ENCODE measurements at places on chromosomes 3 and 15.

- DNase-seq = no peak
Observed at GRCh38 chr3:62557983-62558382, 184.6 kb upstream of the FEZF2 start.

DNA sequence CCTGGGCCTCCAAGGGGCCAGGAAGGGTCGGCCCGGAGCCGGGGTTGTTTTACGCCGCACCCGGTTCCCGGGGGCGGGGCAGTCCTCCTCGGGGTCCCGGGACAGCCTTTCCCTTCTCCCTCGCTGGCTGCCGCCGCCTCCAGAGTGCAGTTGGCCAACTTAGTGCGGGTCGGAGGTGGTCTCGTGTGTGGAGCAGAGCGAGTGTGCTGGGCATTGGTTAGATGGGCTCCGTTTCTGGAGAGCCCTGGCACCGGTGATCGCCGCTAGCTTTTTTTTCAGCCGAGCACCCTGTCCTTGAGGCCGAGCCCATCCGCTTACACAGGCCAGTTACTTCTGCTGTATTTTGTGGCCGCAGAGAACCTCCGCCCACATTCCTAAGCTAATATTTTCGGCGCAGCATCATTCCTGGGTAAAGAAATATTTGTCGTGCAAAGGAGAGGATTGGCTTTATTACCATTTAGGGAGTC lies 585 bp downstream of the KIF23 start:
- no peak for DNase-seq

GRCh38 chr15:97096303-97096835 lies 765.9 kb downstream of the NR2F2 start:
- DNase-seq = no peak

DNA sequence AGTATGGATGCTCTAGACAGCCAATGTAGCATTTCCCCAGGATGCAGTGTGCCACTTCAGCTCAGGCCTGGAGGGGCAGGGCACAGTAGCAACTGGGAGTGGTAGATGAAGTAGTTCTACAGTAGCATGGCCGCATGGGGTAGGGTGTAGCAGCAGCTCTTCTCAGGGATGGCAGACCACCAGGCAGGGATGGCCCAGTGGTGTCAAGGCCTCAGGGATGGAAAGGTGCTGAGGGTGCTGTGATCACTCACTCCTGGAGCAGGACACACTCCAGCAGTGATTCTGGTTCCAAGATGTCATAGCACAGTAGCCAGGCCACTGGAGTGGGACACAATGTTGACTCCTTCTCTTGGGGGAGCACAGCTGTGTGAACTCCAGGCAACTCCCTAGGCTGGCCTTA lies 210.9 kb upstream of the LYSMD4 start:
- no peak for DNase-seq

- DNase-seq = no peak
Observed at GRCh38 chr15:68432441-68433064, 590 bp upstream of the ITGA11 start.

GRCh38 chr3:55333046-55333445 lies 154.1 kb downstream of the WNT5A start:
- no peak for DNase-seq

DNA sequence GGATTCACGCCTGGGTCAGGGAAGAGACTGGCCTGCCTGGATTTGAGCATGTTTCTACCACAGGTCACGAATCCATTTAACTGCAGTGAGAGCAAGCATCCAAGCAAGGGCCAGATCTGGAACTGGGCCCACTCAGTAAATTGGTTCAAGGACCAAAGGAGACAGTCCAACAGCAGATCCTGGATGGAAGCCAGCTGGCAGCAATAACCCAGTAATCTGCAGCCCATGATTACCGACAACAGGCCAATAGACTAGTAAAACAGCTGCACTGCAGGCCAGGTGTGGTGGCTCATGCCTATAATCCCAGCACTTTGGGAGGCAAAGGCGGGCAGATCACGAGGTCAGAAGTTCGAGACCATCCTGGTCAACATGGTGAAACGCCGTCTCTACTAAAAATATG lies 11.8 kb downstream of the SAMD7 start:
- no peak for DNase-seq

DNA sequence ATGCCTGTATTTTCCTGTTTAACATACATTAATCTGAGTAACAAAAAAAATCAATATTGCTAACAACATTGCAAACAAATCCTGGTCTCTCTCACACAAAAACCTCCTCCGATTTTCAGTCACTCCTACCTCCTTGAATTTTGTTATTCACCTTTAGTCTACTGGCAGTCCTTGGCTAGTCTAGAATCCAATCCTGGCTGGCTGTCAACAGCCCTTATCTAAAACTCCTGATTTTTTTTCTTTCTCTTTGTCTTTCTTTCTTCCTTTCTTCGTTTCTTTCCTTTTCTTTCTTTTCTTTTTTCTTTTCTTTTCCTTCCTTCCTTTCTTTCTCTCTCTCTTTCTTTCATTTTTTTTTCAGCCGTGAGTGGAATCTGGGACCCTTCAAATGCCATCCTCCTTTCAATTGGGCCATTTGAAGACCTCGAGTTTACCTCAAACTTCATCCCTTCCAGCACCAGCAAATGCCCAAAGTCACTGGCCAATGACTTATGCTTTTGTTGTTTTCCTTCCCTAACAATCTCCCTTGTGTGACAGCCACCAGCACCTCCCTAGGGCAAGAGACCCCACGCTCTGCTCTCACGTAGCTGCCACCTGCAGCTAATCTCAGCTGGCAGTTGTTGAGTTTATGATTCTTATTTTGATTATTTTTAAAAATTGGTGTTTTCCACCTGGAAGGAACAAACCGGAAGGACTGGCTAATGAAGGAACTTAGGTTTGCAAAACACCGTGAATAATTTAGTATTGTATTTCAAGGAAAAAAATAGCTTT lies 6.8 kb upstream of the ONECUT1 start:
- no peak for DNase-seq

DNA sequence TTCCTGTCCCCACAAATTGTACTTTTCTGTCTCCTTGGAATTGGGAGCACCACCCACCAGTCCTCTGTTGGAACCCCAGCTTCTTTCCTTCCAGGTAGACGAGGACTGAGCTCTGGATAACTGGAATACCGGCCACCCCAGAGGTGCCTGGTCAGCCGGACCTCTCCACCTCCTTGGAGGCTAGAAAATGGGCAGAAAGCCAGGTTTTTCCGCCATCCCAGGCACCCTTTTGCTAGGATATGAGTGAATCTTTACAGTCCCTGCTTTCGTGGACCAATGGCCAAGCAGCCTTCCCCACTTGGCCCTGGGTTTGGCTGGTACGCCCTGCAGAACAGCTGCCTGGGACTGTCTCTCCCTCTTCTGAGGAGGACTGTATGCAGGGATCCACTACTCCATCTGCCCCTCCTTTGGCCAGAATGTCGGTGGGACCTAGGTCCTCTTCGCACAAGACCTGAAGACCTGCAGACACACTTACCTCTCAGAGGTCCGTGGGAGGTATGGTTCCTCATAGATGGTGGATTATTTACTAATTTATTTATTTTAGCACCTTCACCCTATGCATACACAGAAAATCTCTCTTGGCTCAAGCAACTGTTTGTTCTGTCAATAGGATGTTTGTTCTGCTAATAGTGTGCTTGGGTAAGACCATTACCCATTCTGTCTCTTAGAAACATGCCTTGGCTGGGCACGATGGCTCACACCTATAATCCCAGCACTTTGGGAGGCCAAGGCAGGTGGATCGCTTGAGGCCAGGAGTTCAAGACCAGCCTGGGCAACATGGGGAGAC lies 8.6 kb upstream of the CHAC1 start:
- DNase-seq = no peak

GRCh38 chr15:54681584-54681983 lies 515.2 kb downstream of the RSL24D1 start:
- DNase-seq = no peak

- DNase-seq = no peak
Observed at GRCh38 chr3:156902916-156903315, 76.8 kb downstream of the LEKR1 start.

DNA sequence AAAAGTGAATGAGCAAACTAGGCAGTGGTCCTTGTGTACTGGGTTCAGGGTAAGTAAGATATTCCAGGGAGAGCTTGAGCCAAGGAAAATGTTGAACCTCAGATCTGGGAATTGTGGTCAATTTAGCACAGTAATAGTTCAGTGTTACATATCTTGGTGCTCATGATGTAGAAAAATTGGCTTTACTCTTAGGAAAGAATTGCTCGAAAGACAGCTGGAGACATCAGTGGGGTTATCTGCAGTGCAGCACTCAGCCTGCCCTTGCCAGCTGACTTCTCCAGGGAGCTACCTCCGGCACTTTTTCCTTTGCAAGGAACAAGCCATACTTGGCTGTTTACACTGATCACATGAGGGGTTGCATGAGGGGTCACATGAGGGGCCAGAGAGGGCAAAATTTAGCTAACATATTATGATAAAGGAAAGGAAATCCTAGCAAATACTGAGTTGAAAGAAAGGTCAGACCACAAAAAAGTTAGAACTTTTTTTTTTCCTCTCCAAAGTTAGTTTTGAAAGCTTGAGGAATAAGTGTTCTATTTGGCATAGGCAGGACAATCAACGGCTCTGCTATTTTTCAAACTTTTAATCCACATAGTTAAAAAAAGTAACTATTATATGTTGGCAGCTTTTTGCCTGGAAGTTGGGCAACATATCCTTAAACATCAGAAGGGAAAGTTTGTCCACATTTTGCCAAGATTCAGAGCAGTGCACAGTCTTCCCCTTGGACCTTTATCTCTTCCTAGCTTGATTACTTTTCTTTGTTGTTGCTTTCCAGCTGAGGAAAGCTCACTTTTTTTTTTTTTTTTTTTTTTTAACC lies 92.4 kb downstream of the COL6A6 start:
- no peak for DNase-seq

DNA sequence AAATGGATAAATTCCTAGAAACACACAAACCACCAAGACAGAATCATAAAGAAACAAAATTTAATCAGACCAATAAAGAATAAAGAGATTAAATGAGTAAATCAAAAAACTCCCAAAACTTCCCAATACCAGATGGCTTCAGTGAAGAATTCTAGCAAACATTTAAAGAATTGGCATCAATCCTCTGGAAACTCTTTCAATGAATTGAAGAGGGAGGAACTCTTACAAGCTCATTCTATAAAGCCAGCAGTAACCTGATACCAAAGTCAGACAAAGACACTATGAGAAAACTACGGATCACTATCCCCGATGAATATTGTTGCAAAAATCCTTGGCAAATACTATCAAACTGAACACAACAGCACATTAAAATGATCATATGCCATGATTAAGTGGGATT lies 81.9 kb upstream of the SLCO2A1 start:
- no peak for DNase-seq

DNA sequence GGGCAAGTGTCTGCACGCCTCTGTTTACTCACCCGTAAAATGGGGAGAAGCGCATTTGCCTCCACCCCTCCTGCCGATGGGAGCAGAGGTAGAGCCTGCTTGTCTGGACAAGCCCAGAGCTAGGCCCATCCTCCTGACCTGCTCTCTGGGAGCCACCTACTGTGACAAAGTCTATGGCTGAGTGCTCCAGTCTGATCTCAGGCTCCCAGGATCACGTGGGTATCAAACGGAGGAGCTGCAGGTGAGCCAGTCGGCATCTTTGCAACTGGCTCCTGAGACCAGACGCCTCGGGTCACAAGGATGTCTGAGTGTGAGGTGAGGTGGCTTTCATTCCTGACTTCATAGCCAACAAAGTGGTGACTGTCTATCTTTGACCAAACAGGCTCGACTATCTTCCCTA lies 2.1 kb upstream of the ALDH1A3 start:
- no peak for DNase-seq

DNA sequence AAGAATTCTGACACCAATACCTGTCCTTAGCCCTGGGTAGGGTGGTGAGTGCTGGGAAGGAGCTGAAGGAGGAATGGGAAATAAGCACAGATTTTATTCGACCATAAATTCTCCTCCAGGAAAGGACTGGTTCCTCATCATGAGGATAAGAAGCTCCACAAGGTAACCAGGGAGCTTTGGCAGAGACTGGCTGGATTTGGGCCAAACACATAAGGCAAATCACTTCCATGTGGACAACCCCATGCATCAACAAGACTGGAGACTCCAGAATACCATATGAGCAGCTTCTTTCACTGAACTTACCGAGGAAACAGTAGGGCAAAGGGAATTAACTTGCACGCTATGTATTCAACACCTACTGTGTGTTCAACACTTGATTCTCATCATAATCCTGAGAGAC lies 312.5 kb downstream of the NTRK3 start:
- DNase-seq = no peak

DNA sequence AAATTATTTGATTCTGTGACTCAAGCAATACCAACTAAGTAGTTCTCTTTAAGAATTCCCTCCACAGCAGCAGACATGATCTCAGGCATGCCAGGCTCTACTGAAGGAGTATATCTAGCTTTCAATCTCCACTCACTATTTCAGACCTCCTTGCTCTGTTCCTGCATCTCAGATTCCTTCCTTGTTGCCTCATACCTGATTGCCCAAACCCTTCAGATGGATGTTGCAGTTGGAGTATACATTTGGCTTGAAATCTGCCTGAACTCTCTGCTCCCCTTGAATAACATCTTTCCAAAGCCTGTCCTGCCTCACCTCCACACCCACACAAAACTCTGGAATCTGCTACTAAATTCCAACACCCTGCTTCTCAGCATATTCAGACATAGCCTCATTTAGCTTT lies 19.8 kb upstream of the TM4SF4 start:
- no peak for DNase-seq

GRCh38 chr3:66037986-66038369 lies 740 bp downstream of the MAGI1 start:
- no peak for DNase-seq

DNA sequence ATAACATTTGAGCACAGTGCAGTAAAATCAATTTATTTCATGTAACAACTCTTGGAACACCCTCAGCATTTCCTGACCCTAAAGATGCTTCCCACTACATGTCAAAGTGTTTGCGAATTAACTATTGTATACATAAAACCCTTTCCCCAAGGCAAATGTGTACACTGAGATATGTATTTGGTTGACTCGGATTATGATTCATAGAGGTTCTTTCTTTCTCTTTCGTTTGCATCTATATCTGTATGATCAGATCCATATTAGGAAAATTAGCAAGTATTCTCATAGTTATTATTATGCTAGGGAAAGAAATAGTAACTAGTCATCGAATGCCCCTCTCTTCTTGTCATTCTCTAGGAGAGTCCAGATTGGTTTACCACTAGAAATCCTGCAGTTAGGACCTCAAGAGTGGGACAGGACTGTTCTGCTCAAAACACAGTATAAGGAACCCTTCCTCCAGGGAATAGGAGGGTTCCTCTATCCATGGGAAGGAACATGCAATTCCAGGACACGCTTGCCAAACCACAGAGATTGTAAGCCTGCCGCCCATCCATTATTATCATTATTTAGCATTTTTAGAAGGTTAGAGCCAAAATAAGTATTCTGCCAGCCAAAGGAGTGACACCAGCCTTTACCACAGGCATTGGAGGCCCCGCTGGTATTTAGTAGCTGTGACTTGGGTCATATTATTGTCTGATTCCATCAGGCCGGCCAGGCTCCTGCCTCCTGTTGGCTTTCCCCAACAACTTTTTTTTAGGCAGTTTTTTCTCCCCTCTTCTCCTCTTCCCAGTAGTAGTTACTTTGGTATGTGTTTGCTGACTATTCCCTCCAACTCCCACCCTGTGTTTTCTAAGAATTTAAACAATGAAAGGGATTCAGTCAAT lies 100.7 kb downstream of the GALK2 start:
- DNase-seq = no peak

- DNase-seq = no peak
Observed at GRCh38 chr3:42376344-42376798, 34.0 kb downstream of the LYZL4 start.

- DNase-seq = no peak
Observed at GRCh38 chr15:94526071-94526689, 294.8 kb downstream of the MCTP2 start.

Data from stimulated activated CD4-positive, alpha-beta T cell treated with anti-CD3 and anti-CD28 coated beads, Interleukin-15, amount 100 ng/mL, for 1 hour (primary cell).